ENCODE measurements at places on chromosomes 2 and 18. TPM values are rescaled to one million over a fixed set of nuclear protein-coding genes. Genes with fewer than 3 reads are reported as not detected.

DNA sequence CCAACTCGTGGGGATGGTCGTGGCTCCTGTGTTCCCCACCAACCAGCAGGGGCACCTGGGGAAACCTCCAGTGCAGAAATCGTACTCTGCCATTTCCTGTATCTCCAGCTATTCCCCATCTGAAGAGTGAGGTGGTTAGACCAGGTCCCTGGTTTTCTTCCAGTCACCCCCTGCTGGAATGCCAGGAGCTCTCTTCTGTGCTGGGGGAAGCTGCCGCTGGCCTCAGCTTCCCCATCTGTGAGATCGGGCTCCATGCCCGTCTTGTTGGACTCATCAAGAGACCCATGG lies 119.7 kb downstream of the INHBB start:
- DNase-seq, result no peak

- no peak for DNase-seq
Measured at GRCh38 chr2:66236816-66237802, 197.8 kb upstream of the MEIS1 start.

- no peak for DNase-seq
Measured at GRCh38 chr18:79549638-79550000, 130.0 kb upstream of the CTDP1 start.

DNA sequence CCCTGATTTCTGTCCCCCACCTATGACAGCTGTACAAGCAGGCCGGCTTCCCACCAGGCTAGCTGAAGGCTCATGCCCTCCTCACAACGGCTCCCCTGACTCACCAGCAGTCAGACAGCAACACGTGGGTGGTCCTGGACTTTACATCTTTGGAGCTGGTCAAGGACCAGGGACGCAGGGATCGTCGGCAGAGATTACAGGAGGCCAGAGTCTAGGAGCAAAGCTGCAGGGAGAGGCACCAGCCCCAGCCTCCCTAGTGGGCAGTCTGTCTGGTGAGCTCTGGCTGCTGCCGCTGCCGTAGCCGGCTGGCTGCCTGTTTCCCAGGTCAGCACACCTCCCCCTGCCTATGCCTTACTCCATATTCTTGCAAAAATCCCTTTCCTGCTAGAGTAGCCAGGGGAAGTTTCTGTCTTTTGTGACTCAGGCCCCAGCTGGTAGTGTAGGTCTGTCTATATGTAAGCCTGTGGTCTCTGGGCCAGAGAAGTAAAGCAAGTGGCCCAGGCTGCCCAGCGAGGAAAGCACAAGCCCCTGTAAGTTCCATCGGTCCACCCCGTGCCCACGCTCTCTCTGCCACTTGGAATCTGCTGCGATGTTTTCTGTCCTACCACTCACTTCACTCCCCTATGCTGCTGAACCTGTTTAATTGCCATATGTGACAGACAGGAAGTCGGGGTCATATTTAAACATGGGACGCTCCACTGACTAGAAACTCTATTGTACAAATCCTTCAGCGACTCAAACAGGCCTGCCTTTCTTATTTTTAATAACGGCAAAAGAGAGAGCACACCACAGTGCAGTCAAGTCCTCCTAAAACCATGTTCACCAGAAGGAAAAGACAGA lies 2.4 kb upstream of the ARHGEF4 start:
- peak; percentile 10 for DNase-seq

DNAH7 gene
- 0.89 TPM for total RNA-seq

PLA2R1 gene
- 14.9 TPM for total RNA-seq

SPATS2L gene
- total RNA-seq, result 103 TPM

NLRC4 gene
- total RNA-seq, result not detected

GIGYF2 gene
- total RNA-seq, result 69.0 TPM
